ENCODE measurements at places on chromosomes 1 and 21.

GRCh38 chr1:6582370-6582769, 2.6 kb downstream of the ZBTB48 start:
- DNase-seq, result no peak

DNA sequence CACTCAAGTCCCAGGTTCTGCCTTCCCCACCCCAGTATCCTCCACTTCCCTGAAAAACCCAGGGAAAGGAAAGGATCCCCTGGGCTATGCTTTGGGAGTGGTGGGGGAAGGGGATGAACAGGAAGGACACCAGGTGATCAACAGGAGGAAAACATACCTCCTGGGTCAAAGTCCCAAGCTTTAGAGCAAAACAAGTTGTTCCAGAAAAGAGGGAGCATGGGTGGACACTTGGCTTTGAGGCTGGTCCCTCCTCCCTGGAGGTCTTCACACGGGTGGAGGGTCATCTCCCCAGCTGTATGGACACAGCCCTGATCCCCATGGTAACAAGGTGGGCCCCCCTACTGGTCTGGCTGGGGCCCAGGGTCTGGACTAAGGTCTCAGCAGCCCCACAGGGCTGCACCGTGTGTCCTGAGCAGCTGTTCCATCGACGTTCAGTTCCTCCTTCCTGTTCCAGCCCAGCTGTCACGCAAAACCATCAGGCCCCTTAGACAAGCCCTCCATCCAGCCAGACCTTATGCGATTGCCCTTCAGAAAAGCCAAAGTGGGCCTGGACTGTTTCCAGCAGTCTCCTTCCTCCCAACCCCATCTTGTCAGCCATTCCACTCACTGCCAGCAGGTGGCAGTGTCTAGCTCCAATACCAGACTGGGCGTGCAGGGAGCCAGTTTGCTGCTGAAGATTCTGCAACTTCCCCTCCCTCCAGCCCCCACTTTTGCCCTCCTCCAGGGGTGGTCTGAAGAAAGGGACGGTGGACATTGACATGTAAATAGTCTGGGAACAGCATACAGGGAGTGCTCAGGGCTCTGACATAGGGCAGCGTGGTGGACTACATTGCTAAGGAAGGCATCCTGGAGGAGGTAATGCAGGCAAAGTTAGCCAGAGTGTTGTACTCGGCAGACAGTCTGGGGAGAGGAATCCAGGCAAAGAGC, 2.9 kb upstream of the PDZK1IP1 start:
- DNase-seq, result peak; percentile 32

DNA sequence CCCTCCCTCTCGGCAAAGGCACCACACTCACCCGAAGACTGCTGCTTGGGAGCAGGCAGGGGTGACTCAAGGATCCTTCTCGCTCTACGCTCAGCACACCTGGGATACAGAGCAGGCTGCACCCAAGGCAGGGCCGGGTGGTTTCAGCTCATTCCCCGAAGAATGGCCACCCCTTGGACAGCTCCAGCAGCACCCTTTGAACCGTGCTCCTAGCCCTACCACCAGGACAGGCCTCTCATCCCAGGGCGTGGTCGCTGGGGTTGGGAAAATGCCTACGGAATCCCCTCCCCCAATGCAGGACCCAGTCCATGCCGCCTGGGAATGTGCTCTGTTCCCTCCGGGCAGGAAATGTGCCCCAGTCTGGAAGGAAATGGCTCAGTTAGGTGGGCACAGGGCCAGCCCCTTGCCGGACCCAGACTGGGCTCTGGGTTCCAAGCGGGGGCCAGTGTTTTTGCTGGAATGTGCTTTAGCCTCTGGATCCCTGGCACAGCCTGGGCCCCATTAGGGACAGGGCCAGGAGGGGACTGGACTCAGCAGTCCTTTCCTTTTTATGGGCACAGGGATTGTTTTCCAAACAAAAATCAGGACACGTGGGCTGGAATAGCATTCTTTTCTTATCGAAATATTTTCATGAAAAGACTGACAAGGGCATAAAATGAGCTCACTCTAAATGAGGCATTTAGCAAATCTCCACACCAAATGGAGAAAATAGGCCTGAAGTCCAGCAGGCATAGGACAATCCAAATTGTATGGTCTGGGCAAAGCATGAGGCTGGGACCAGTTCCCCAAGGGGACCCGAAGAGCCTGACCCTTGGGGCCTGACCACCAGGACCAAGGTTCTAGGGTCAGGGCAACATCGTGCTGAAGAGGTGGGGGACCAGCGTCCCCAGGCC, 7.3 kb downstream of the TMEM82 start:
- DNase-seq, result no peak

- no peak for DNase-seq
Measured at GRCh38 chr21:31282095-31282709, 61.9 kb downstream of the TIAM1 start.

DNA sequence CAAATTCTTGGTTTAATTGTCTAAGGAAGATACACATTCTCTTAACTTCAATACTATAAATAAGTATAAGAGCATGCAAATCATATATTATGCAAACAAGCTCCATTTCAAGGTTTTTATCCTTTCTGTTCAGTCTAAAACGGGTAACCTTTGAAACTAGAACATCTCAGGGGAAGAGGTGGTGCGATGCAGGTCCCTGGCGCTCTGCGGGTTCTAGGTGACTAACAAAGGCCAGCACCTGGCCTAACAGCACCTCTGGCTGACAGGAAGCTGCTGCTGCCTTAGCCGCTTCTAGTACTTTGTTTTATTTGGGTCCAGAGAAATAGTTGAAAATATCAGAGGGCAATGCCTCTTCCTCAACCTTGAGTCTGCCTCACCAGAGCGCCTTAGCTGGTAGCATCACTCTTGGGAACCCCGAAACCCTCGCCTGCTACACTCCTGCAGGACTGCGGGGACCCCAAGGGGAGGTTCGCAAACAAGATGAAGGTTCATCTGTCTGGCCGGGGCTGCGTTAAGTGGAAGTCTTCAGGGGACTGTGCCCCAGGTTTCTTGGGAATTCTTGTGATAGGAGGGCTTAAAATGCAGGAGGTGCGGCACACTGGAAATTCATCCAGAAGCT, 45.5 kb downstream of the PRDM15 start:
- DNase-seq, result no peak

DNA sequence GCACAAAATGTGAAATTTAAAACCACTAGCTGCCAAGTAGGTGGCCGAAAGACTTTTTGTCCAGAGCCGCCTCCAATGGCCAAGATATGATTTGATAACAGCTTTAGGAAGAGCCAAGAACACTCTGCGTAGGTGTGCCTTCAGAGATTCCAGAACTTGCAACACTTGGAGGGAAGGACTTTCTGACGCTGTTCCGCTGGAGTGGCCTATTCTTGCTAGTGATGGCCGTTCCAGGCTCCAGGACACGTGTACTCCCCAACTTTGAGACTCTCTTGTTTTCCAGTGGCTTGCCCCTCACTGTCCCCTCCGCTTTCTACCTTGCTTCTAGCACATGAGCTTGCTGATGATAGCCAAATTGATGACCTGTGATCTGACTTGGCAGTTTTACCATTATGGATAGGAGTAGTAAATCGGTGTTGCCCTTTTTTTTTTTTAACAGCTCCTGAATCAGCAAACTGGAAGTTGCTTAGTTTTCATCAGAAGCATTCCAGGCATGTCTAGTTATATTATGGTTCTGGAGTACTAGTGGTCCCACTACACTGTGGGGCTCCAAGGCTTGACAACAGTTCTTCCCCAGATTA, 1.0 kb downstream of the PRDX6 start:
- DNase-seq, result no peak

DNA sequence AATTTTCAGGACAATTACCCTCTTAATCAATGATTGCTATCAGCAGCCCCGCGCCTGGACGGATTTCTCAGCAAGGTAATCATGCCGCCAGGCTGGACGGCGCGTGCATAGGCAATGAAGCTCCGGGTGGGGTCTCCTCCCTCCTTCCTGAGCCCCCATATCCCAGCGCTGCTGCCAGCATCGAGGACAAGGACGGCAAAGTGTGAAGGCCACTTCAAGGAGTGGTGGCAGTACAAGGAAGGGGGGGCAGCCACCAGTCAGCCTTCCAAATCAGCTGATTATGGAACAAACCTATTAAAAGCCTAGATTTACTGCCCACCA, 51.1 kb downstream of the DMAP1 start:
- DNase-seq, result no peak

DNA sequence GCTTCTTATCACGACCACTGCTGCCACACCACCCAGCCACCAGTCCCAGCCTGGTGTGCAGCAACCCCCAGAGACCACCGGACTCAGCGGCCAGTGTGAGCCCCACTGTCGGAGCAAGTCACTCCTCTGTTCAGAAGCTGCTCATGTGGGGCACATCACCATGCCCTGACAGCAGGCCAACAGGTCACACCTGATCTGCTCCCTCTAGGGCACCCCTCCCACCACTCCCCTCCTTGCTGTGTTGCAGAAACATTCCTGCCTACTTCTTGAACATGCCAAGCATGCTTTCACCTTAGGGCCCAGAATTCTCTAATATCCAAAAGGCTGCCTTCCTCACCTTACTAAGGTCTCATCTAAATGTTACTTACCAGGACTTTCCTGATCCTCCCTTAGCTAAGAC, 146.5 kb downstream of the SLC45A1 start:
- DNase-seq, result no peak

- DNase-seq, result no peak
Measured at GRCh38 chr1:178644308-178645120, 80.5 kb upstream of the RALGPS2 start.

- no peak for DNase-seq
Measured at GRCh38 chr21:34536820-34537219, 24.8 kb upstream of the KCNE1 start.

GRCh38 chr1:208681878-208682663, 437.9 kb upstream of the PLXNA2 start:
- no peak for DNase-seq

- DNase-seq, result peak; percentile 58
Measured at GRCh38 chr1:234893725-234894630, 234.7 kb downstream of the TOMM20 start.

GRCh38 chr1:95197616-95198252, 36.3 kb upstream of the RWDD3 start:
- DNase-seq, result no peak

- no peak for DNase-seq
Measured at GRCh38 chr1:47659146-47659545, 221.3 kb downstream of the FOXD2 start.

DNA sequence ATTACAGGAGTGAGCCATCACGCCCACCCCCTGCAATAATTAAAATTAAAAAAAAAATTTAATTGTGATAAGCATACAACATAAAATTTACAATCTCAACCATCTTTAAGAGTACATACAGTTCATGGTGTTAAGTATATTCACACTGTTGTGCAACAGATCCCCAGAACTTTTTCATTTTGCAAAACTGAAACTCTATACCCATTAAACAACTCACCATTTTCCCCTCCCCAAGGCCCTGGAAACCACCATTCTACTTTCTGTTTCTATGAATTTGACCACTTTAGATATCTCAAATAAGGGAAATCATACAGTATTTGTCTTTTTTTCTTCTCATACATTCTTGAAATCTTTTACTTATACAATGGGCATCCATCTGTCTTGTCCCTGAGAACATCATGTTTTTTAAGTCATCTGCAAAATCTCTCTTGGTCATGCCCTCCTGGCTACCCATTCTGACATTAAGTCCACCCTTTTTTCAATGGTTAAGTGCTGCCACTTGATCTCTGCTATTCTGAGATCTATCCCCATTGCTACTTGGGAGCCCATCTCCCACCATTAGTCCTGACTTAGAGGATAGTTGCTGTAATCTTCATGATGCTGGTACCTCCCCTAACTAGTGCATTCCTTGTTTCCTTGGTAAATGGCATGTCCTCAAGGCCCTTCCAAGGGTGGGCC, 39.4 kb upstream of the ZFYVE9 start:
- DNase-seq, result no peak

DNA sequence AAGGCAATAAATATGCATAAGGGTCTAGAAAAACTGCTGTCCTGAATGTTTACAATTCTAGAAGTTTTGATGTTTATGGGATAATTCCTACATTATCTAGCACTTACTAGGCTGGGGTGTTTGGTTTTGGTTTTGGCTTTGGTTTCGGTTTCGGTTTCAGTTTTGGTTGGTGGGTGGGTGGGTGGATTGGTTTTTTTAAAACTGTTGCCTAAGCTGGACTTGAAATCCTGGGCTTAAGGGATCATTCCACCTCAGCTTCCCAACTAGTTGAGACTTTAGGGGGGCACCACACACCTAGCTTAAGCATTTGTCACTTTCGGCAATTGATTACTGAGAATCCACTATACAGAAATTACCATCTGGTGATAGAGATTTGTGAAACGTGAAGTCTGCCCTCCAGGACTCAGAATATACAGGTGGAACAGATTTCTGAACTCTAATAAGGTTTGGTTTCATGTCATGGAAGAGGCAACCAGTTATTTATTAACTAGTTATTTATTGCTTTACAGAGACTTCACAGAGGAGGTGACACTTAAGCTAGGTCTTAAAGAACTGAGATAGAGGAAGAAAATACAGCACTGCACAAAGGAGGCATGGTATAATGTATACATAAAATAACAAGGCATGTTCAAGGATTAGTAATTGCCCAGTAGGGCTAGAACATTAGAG, 69.6 kb downstream of the PIK3R3 start:
- DNase-seq, result peak; percentile 37

- no peak for DNase-seq
Measured at GRCh38 chr1:201516511-201517127, 9.7 kb upstream of the CSRP1 start.

DNA sequence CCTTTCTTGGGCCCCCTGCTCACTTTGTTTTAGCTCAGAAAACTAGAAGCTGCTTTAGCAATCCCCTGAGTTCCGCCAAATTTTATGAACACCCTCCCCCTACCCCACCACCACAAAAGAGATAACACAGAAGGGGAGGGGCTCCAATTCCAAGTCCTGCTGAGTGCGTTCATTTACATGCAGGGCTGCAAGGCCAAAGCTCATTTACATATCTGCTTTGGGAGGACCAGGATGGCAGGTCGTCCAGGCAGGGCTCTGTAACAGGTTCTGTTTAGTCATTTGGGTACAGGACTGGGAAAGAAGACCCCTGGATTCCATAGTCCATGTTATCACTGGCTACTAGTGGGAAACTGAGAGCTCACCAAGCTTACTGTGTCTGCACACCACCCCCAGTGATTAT, 35.9 kb upstream of the KIF21B start:
- DNase-seq, result no peak

GRCh38 chr1:162283657-162284056, 93.0 kb downstream of the SPATA46 start:
- no peak for DNase-seq

- DNase-seq, result no peak
Measured at GRCh38 chr21:27024301-27024700, 57.4 kb upstream of the ADAMTS5 start.
